Cardiac muscle cell (in vitro differentiated cells and primary cell): ENCODE measurements at places on chromosomes 6 and 20. TPM values are rescaled to one million over a fixed set of nuclear protein-coding genes. Genes with fewer than 3 reads are reported as not detected.

GRCh38 chr6:87378947-87379346, 28.8 kb upstream of the CFAP206 start:
- no peak for DNase-seq

MYH7B gene
- 30.2 and 73.2 TPM in 2 replicates for total RNA-seq

DNA sequence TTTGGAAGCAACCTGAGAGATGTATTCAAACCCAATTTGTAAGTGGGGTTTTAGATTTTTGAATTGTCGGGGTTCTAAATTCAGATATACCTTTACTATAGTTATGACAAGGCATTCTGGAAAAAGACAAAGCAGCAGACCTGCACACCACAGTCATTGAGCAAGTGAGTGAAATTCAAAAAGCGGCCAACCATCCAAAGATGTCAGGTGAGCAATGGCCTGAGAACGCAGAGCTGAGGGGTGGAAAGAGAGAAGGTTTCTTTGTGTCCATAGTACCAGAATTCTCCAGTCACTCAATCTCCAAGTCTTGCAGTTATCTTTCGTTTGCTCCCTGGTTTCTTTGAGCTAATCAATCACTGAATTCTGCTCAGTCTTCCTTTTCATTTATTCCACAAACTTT, 1.8 kb upstream of the FRK start:
- DNase-seq = no peak

ETV7 gene
- total RNA-seq = 0.14 TPM in 1 of 2 replicates, not detected in the other

DNA sequence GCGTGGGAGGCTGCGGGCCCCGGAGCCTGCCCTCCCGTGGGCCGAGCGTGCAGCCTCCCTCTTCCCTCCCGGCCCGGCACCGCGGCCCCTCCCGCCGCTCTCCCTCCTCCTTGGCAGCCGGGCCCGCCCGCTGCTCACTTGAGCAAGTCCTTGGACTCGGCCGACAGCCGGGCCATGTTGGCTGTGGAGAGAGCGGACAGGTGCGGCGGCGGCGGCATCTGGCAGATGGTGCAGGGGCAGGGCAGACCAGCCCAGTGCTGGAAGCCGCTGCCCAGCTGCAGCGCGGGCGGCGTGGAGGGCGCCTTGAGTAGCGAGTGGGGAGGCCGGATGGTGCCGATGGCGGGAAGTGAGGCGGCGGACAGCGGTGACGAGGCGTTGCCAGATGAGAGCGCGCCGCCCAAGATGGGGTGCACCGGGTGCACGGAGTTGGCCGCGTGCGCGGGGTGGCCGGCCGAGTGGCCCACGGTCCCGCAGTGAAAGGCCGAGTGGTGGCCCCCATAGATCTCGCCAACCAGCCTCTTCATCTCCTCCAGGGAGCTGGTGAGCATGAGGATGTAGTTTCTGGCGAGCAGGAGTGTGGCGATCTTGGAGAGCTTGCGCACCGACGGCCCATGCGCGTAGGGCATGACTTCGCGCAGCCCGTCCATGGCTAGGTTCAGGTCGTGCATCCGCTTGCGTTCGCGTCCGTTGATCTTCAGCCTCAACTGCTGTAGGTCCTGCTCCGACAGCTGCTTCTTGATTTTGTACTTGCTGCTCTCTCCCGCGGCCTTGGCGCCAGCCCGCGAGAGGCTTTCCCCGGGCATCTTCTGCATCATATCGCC, 766 bp downstream of the OLIG3 start:
- no peak for DNase-seq

NKX2-2 gene
- not detected in 2 replicates for total RNA-seq

ACTL10 gene
- total RNA-seq = 1.1 and 1.5 TPM in 2 replicates

DNA sequence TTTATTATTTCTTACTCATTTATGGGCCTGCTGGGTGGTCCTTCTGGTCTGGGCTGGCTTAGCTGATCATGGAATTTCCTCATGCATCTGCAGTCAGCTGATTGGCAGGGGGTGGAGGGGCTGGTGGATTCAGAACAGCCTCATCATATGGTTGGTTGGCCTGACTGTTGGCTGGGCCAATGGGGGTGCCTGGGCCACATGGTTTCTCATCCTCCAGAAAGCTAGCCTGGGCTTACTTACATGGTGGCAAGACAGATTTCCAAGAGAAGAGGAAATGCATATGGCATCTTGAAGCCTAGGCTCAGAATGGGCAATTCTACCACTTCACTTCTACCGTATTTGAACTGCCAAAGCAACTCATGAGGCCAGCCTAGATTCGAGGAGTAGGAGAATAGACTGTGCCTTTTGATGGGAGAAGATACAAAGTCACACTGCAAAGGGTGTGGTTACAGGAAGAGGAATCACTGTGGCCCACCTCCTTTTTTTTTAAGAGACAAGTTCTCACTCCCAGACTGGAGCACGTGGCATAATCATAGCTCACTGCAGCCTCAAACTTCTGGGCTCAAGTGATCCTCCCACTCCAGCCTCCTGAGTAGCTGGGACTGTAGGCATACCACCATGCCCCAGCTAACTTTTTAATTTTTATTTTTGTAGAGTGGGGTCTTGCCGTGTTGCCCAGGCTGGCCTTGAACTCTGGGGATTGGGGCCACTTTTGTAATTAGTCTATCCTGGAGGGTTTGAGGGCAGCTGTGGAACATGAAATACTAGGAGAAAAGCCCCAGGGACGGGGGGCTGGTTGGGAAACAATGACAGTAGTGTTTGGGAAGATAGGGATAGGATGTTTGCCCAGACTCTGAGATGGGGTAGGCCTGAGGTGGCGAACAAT, 47.6 kb upstream of the RNF24 start:
- DNase-seq = peak; percentile 44

DNA sequence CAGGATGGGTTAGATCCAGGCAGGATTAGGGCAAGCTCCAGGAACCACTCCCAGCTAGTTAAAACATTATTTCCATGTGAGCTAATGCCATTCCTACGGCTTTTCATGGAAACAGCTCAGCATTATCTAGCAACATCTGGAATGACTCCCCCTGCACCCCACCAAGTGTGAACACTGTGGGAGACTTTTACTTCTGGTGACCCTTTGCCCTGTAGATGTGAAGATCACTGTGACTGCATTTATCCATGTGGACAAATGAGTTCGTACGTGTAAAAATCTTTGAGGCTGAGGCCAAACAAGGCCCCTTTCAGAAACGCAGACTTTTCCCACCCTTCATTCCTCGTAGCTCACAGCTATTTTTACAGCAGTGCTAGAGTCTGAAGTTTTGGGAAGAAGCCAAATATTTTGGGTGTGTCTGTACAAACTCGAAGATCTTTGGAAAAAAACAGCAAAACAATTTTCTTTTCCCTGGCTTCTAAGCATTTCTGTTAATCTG, 221.8 kb upstream of the SOX4 start:
- peak; percentile 51 for DNase-seq

- DNase-seq = no peak
These were observed 134.3 kb downstream of the KIF6 start for GRCh38 chr6:39590871-39591393.

GRCh38 chr6:15793288-15793687, 130.5 kb upstream of the DTNBP1 start:
- peak; percentile 72 for DNase-seq

LY6G6C gene
- total RNA-seq = not detected in 2 replicates

- no peak for DNase-seq
These were observed 48.6 kb upstream of the GRIK2 start for GRCh38 chr6:101344885-101345284.

GRCh38 chr20:49100972-49101371, 54.9 kb downstream of the CSE1L start:
- DNase-seq = no peak

DNA sequence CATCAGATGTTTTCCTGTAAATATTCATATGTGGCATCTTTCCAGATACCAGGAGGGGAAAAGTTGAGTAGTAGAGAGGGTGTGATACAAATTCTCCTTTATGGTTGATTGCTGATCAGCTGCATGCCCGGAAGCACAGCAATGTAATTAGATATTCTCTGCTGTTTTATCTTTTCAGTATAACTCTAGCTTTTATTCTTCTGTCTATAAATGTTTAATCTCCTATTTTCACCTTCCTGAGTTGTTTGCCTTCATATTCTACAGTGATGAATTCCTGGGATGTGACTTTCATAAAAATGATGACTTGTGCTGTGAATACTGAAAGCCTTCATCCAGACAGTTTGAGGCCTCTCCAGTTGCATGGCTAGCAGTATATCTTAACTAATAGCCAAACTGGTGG, 53.7 kb downstream of the SH3BGRL2 start:
- no peak for DNase-seq

DNA sequence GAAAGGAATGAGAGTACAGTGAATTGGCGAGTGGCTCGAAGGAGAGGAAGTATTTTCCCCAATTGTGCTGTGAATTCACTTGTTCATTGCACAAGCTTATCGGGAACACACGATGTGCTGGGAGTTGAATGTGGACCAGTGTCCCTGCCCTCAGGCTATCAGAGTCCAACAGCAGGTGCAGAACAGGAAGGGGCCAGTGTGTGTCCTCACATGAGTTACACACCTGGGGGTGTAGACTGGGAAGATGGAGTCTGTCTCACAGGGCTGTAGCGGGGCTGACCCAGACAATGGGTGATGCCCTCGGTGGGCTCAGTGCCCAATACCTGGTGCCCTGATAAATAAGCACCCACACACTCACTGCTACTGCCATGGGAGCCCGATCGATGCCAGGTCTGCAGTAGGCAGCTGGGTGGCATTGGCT, 14.4 kb downstream of the DUSP22 start:
- DNase-seq = no peak

GRCh38 chr6:11246722-11247121, 14.3 kb upstream of the NEDD9 start:
- no peak for DNase-seq

PTCHD4 gene
- total RNA-seq = 2.8 and 3.2 TPM in 2 replicates

DNA sequence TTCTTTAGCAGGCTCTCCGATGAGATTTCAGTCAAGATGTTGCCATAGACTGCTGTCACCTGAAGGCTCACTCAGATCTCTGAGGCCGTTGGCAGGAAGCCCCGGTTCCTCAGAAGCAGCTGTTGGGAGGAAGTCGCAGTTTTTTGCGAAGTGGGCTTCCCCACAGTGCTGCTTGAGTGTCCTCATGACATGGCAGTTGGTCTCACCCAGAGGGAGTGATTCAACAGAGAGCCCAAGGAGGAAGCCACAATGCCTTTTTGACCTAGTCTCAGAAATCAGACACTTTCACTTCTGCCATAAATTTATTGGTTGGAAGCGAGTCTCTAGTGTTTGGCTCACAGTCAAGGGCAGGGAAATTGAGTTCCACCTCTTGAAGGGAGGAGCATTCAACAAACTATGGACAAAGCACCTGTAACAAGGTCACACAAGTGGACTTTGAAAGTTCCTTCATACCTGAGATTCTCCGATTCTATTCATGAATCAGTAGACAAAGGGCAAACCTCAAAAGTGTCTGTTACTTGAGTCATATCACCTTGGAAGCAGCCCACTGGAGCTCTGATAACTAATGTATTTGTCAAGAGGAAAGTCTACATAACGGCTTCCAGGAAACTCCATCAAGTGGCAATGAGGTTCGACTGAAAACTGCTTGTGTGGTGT, 208.3 kb downstream of the TASP1 start:
- no peak for DNase-seq

KHDRBS2 gene
- total RNA-seq = 5.0 and 5.6 TPM in 2 replicates

VSX1 gene
- not detected in 2 replicates for total RNA-seq

C6orf52 gene
- total RNA-seq = 2.1 and 10.9 TPM in 2 replicates

- no peak for DNase-seq
These were observed 132.4 kb upstream of the RGS17 start for GRCh38 chr6:153263489-153263888.

DUSP15 gene
- 20.3 and 23.6 TPM in 2 replicates for total RNA-seq

DNA sequence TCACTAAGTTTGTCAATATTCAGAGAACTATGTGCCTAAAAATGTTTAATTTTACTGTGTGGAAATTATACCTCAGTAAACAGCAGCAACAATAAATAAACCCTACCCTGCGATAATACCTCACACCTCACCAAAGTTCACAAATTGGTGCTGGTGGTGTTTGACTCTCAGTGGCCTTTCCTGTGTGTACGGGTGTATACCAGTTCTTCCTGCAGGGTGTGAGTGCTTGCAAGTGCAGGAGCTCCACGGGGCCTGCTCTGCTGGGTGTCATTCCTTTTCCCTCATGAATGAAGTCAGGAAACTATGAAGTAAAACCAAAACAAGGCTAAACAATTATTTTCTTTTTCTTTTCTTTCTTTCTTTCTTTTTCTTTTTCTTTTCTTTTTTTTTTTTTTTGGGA, 4.1 kb upstream of the ENPP5 start:
- no peak for DNase-seq
